ENCODE measurements at places on chromosomes 6 and 20.

- no peak for DNase-seq
Measured at GRCh38 chr6:34575326-34575725, 19.2 kb upstream of the SPDEF start.

DNA sequence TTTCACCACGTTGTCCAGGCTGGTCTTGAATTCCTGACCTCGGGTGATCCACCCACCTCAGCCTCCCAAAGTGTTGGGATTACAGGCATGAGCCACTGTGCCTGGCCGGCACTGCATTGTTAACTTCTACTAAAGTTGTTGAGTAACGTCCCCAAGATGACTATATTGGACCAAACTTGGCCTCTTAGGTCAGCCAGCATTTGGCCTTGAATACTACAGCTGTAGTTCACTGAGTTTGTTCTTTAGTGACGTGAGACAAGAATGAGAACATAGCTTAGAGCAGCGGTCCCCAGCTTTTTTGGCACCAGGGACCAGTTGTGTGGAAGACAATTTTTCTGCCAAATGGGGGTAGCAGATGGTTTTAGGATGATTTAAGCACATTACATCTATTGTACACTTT, 237.1 kb downstream of the TBC1D7 start:
- DNase-seq: no peak

- DNase-seq: no peak
Measured at GRCh38 chr20:33076662-33077372, 2.6 kb upstream of the BPIFB4 start.

DNA sequence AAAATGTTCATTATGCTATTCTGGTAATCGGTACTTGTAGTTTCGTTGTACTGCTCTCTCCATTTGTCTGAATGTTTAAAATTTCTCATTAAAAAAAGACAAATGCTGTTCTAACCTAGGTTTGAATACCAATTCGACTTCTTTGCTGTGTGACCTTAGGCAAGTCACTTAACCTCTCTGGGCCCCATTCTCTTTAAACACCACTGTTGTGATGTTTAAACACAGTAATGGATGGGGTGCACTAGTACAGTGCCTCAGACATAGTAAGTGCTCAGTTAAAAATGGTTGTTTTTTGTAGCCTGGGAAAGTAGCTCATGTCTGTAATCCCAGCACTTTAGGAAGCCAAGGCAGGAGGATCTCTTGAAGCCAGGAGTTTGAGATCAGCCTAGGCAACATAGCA, 138.5 kb downstream of the MRPL14 start:
- DNase-seq: no peak

- no peak for DNase-seq
Measured at GRCh38 chr6:26351544-26351953, 13.4 kb upstream of the BTN3A2 start.

DNA sequence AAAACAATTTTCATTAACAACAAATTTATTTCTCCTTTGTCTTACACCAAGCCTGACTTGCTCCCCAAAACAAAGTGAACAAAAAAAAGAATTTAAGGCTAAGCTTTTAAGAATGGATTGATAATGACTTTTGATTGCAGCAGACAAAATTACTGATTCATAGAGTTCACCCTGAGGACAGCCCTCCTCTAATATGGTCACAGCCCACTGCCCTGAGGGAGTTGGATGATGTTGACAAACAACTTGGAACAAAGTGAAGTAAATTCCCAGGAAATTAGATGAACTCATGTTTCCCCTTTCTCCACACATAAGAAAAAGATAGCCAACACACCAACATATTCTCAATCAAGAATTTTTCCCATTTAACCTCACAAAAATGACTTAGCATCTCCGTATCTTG, 7.7 kb upstream of the ISM1 start:
- DNase-seq: no peak

- no peak for DNase-seq
Measured at GRCh38 chr6:119119989-119120388, 41.5 kb upstream of the FAM184A start.

GRCh38 chr6:167501831-167502385, 177.0 kb downstream of the TTLL2 start:
- DNase-seq: no peak

DNA sequence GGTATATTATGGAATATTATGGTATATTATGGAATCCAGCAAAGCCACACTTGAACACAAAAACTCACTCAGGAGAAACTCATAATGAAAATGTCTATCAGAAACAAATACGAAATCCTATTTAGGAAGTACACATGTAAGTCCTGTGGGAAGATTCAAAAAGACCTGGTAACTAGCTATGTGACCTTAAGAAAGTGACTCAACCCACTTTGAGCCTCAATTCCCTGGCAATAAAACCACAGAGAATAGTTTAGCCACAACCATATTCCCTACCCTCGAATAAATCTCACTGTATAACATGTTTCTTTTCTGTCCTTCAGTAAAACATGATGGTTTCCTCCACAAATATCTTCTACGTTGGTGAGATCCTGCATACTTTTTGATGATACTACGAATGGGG, 56.4 kb downstream of the ZMYND8 start:
- DNase-seq: no peak

DNA sequence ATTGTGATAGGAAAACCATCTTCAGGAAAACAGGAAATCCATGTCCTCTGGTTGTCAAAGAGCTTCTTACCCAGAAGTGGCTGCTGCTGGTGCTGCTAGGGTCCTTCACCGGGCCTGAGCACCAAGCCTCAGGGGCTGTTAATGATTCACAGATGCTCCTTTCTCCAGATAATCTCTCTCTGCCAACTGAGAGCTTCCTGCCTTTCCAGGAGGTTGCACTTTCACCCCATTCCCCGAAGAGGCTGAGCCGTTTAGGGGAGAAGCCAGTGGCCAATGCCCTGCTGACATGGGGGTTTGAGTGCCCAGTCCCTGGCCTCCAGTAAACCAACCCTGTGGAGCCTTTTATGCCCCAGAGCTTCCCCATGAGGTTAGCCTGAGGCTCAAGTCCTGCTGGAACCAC, 122.4 kb downstream of the CBLN4 start:
- no peak for DNase-seq

- DNase-seq: no peak
Measured at GRCh38 chr6:33592595-33593413, 12.7 kb upstream of the BAK1 start.

GRCh38 chr6:126063512-126064146, 77.3 kb downstream of the TRMT11 start:
- DNase-seq: no peak
